ENCODE measurements at places on chromosomes 12 and 14.
A peak's percentile ranks its signal among the peaks of the same experiment; 100 is the strongest.

- no peak for DNase-seq
Measured at GRCh38 chr14:93546642-93547041, 115.9 kb downstream of the UNC79 start.

DNA sequence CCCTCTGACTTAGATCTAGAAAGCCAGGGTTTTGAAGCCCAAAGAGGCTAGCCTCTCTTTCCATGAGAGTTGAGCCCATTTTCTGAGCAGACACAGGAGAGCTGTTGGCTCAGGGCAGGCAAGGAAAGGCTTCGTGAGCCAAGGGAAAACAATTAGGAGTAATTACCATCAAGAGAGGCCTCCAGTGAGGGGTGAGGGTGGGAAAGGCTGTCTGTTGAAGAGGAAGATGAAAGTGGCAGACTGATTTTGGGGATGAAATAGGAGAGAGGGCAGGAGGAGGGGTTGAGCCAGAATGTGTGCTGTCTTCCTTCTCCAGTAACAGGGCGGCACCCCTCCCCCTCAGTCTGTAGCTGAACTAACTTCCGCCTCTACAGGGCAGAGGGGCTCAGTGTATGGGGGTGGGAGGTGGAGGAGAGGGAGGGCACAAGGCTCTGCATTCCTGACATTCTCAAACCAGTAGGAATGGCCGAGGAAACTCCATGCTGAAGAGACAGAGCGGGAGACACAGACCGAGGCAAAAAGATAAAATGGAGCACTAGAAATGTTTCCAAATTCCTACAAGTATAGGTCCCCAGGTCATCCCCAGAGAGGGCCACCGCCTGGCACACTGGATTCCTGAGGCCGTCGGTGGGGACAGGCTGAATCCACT, 33.1 kb upstream of the COL2A1 start:
- DNase-seq = peak; percentile 47

GRCh38 chr12:48601013-48601756, 31.3 kb upstream of the LALBA start:
- DNase-seq = no peak

DNA sequence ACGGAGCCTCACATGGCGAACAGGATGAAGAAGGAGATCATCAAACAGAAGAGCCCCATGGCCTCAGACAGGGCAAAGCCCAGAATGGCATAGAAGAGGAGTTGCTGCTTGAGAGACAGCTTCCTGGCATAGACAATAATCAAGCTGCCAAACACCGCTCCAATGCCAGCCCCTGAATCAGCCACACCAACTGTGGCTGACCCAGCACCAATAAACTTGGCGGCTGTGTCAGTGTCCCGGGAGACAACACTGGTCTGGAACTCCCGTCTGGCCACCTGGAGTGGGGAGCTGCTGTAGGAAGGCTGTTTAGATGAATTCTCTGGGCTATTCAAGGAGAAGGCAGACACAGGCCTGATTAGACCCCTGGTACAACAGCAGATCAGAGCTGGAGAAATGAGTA, 100.1 kb downstream of the HEATR5A start:
- DNase-seq = no peak

DNA sequence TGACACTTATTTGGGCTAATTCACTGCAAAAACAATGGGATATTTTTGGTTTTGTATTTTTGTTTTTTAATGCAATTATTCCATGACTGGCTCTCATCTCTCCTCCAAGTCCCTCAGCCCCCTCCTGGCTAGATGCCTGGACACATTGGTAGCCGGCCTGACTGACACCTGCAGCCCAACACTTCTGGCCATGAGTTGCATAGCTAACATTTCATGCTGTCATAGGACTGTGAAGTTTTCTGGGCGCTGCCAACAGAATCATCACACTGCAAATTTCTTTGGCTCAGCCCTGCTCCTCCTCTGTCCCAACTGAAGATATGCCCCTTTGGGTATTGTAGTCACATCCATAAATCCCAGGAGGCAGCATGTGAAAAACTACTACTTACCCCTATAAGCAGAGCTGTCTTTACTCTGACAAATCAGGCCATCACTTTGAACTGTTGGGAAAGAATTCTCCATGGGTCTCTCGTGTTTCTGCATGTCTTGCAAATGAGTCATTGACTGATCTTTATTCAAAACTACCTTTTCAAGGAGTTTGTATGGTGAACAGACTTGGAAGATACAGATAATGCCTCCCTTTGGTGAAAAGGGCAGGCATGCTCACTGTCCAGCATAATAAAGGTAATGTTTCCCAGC, 126.7 kb upstream of the LGR5 start:
- no peak for DNase-seq

- DNase-seq = no peak
Measured at GRCh38 chr14:64391986-64392385, 3.8 kb downstream of the MTHFD1 start.

GRCh38 chr14:104134061-104134965, 4.1 kb upstream of the KIF26A start:
- DNase-seq = no peak

- DNase-seq = no peak
Measured at GRCh38 chr12:66500841-66501240, 178.0 kb downstream of the GRIP1 start.

- DNase-seq = no peak
Measured at GRCh38 chr14:36301159-36301558, 19.3 kb downstream of the MBIP start.

DNA sequence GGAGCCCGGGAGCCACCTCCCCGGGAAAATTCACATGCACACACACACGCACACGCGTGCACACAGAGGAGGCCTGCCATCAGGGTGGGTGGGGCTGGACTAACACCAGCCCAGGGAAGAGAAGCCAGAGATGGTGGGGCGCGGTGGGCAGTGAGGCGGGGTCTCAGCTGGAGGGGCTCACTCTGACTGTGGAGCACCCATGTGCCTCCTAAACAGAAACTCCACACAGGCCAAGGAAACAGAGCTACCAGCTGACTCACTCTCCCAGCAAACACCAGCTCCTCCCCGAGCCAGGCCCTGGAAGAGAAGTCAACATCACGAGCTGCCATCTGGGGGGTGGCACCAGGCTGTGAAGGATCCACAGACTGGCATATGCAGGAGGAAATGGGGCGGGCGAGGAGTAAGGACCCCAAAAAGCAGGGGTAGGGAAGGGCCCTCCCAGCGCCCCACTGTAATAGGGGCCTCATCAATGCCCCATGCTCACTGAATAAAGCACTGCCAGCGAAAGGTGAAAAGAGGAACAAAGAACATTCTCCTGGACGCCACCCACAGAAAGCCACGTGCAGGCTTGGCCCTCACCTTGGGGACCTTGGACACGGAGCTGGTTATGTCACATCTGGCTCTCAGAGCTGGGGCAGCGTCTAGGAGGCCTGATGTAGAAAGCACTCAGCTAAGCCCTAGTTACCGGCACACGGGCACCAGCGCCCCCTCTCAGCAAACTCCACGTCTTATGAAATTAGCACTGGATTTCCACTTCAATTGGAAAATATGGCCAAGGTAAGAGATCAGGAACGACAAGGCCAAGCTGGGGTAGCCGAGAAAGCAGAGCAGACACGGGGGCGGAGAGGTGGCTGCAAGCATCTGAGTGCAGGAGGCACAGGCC, 8.4 kb upstream of the INF2 start:
- no peak for DNase-seq

DNA sequence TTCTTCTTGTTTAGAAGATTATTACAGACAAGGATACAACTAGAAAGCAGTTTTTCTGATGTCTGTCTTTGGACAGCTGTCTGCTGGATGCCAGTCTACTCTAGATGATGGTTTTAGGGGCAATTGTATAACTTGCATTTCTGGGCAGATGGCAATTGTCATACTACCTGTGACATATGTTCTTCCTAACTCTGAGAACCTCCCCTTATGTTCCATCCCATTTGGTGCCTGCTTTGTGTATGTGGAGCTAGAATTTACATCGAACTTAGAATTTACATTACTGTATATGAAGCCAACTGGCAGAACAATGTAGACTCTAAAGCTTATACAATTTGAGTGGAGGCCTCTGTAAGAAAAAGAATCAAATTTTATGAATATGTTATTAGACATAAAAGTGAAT, 430.2 kb upstream of the SEL1L start:
- DNase-seq = no peak

DNA sequence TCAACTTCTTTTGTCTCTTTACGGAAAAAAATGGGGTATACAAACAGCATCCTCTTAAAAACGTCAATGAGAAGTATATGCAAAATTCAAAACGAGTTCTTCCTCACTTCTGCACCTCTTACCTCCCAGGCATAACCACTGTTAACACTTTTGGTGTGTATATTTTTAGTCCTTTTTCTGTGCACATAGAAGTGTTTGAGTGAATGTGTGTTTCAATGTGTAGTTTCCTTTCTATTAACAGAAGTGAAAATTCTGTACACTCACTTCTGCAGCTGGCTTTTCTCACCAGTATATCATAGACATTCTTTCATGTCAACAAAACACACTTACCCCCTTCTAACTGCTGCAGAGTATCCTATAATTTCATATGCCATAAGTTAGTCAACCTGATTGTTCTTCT, 5.4 kb downstream of the UBR7 start:
- no peak for DNase-seq

GRCh38 chr14:83071888-83072501, 1538.3 kb upstream of the SEL1L start:
- peak; percentile 5 for DNase-seq

GRCh38 chr14:39488600-39488999, 56.4 kb upstream of the FBXO33 start:
- DNase-seq = no peak

DNA sequence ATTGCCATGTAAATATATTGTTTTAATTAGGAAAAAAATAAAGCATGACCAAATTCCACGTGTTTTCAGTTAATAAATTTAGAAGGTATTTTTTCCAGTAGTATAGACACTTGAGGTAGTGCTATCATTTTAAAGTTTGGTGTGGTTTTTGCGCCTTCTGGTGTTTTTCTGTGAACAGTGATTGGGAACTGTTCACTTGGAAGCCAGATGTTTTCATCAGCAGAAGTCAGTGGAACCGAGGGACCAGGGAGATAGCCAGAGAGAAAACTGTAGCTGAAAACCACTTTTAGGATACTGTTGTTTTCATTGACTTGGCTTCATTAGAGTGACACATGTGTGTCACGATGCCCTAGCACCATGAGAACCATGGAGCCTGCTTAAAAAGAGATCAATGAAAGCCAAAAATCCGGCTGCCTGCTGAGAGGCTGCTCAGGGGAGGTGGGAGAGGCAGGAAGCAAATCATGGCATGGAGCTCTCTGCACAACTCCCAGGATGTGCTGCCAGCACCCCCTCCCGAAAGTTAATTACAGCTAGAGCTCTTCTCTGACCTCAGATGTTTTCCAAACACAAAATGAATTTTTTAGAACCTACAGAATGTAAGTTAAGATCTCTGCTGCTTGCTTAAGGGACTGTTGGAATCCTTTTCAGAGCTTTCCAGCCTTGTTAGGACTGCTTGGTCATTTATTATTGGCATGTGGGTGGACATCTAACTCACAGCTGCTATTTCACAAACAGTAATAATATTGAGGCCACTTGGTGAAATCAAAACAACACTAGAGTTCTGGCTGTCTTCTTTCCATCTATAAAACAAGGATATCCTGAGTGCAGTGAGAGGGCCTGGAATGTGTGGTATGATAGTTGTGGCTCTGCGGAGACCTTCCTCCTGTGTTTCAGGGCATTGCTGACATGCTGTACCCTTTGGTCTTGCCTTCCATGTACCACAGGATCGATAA, 192.3 kb downstream of the ANO4 start:
- no peak for DNase-seq

DNA sequence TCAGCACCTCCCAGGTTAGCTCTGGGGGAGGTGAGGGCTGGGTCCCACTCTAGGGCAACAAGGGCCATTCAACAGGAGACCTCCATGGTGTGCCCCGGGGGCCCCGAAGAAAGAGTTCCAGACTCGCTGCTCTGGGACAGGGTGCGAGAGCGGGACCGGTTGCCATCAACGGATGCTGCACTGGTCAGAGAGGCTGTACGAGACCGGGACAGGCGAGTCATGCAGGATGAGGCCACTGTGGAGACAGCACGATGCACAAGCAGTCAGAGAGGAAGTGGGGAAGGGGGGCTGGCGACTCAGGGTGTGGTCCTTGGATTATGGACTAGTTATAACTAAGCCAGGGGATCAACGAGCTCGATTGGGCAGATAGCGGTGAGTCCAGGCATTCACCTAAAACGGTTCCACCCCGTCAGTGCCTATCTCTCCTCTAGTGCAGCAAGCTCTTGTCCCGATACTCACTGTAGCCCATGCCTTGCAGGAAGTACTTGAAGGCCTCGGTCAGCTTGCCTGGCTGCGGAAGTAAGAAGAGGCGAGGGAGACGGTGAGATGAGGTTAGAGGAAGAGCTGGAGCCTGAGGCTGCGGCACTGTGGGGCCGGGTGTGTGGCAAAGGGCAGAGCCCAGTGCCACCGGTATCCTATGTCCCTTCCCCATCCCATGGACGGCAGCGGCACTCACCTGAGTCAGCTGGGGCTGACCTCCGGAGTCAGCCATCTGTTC, 7.2 kb downstream of the NDRG2 start:
- no peak for DNase-seq

DNA sequence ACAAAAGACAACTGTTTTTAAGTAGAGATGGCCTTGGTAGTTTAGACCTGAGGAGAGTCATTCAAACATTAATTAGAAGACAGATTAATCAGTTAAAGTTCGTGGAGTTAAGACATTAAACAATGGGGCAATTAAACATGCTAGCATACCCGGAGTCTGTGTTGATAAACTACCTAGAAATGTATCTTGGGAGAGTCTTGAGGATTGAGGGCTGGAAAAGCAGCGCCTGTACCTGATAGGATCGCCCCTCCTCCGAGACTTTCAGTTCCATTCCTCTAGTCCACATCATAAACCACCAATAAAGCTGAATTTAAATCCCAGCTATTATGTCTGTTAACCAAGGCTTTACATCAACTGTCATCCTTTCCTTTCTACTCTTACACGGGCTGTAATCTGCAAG, 1.0 kb upstream of the KRAS start:
- no peak for DNase-seq

GRCh38 chr14:97791906-97792305, 994.7 kb downstream of the VRK1 start:
- DNase-seq = no peak

DNA sequence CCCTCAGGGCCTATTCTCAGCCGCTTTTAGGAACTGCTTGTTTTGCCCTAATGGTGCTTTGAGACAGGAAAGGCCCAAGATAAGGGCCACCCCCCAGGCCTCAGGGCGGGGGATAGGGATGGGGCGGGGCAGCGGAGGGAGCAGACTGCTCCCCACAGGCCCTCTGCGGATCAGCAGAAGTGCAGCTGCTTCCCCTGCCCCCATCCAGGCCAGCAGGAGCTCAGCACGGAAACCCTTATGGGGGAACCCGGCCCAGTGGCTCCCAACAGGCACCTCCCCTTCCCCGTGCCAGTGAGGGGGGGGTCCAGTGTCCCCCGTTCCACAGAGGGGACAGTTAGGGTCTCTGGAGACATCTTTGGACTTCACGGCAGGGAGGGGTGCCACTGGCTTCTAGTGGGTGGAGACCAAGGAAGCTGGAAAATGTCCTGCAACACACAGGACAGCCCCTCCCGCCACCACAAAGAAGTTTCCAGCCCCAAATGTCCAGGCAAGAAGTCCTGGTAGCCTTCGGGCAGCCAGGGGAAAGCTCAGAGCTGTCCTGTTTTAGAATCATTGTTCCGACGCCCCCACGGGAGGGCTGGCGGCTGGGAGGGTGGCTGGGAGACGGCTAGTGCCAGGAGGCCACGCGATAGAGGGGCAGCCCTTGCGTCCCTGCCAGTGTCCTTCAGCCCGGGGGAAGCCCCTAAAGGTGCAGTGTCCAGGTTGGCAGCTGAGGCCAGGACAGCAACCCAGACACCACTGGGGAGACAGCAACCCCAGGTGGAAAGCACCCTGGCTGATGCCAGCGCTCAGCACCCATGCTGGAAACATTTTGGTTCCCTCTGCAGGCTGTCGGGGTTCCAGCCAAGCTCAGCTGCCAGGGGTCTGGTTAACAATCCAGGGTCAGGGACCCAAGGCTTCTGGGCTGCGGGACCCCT, 10.4 kb upstream of the GPR132 start:
- no peak for DNase-seq

Measured in fibroblast of skin of left biceps (primary cell).